ENCODE measurements at places on chromosomes 2 and 18.

DNA sequence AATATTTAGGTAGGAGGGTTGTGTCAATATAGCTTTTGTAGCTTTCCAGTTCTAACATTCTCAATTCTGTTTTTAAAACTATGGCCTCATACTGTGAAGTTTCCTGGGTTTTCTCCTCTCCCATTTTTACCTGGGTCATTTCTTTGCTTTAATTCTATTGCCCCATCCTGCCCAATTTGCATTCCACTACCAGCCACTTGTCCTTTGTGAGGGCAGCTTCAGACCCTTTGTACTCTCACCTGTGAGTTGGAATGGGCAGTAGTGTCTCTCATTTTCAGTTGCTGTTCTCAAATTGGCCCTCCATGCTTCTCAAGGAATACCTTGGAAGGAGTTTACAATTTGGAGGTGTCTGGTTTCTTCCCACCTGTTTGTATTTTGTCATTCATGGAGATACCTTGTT, 108.4 kb downstream of the CAMKMT start:
- no peak for DNase-seq

DNA sequence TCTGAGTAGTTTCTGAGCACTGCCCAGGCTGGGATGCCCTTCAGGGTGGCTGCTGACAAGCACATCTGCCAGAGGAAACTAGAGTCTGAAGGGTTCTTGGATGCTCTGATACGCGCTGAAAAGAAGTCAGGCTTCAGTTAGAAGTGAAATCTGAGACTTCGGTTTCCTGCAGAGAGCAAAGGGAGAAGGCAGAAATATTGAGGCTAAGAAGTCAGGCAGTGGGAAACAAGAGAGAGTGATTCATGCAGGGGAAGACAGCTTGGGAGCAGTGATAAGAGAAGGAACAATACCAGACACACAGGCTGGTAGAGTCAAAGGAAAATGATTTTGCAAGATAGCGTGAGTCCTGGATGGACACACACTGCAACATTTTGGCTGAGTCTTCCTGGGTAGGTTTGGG, 51.0 kb upstream of the BOD1L2 start:
- peak; percentile 87 for DNase-seq

GRCh38 chr2:200905618-200906296, 16.6 kb downstream of the NIF3L1 start:
- peak; percentile 76 for DNase-seq

DNA sequence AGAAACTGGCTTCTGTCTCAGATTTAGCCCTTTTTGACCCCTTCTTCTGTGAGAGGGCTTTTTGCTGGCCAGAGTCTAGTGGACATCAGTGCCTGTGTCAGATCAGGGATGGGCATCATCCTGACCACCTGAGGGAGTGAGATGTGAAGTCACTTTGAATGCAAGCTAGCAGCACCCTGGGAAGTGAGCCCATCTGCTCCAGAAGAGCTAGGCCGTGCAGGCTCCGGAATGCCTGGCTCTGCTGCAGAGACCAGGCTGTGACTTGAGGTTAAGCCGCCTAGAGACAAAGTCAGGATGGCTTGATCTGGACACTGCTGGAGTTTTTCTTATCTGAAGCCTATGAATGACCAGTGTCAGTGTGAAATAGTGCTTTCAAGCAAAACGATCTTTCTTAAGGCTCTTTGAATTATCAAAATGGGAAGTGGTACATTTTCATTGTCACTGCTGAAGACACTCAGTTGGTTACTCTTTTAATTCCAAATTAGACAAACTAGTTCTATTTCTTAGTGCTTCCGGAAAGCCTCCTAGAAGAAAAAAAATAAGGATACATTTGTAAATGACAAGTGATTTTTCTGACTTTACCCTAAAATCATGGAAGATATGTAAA, 20.8 kb downstream of the DGUOK start:
- no peak for DNase-seq

All from endothelial cell of umbilical vein (primary cell).